ENCODE measurements at places on chromosomes 5 and 9. TPM values are rescaled to one million over a fixed set of nuclear protein-coding genes. Genes with fewer than 3 reads are reported as not detected.

FAM81B gene
- total RNA-seq: 1.5 TPM

RETREG1 gene
- total RNA-seq: 41.3 TPM

PCDHA7 gene
- 0.58 TPM for total RNA-seq

COL23A1 gene
- 7.5 TPM for total RNA-seq

FYB1 gene
- 5.5 TPM for total RNA-seq

NUTM2G gene
- not detected for total RNA-seq

LCN9 gene
- not detected for total RNA-seq

CMYA5 gene
- 72.5 TPM for total RNA-seq

SLCO4C1 gene
- total RNA-seq: 12.8 TPM

Measured in metanephros (tissue), 2 donors.